Esophagus squamous epithelium (tissue), 5 donors: ENCODE measurements at places on chromosomes 4 and X. TPM values are rescaled to one million over a fixed set of nuclear protein-coding genes. Genes with fewer than 3 reads are reported as not detected.

AFF2 gene
- 1.0 TPM for total RNA-seq

TLR1 gene
- 11.1 TPM for total RNA-seq

TRIML2 gene
- total RNA-seq = not detected

MAGEB17 gene
- total RNA-seq = not detected

DMD gene
- 10.3 TPM for total RNA-seq

PI4K2B gene
- 11.7 TPM for total RNA-seq

PROM1 gene
- 0.13 TPM for total RNA-seq

KLHL2 gene
- total RNA-seq = 44.3 TPM

AMBN gene
- not detected for total RNA-seq

TEX13D gene
- total RNA-seq = not detected

VCX3A gene
- not detected for total RNA-seq

STOX2 gene
- total RNA-seq = 23.0 TPM

FOXR2 gene
- not detected for total RNA-seq

RRAGB gene
- total RNA-seq = 8.4 TPM

HNRNPH2 gene
- 49.6 TPM for total RNA-seq

TRPC5OS gene
- total RNA-seq = not detected

NHS gene
- total RNA-seq = 1.2 TPM

TEX13B gene
- total RNA-seq = not detected

IQCM gene
- not detected for total RNA-seq

NELFA gene
- 36.8 TPM for total RNA-seq

ARMCX1 gene
- total RNA-seq = 2.2 TPM

ANXA3 gene
- 60.3 TPM for total RNA-seq

RBM47 gene
- 96.7 TPM for total RNA-seq

ZNF185 gene
- 470 TPM for total RNA-seq

HSPA4L gene
- total RNA-seq = 24.0 TPM

CCDC160 gene
- 0.99 TPM for total RNA-seq

TMPRSS11F gene
- 15.0 TPM for total RNA-seq

MMRN1 gene
- total RNA-seq = 25.1 TPM

CACNA1F gene
- total RNA-seq = 0.38 TPM

ZFP92 gene
- 0.97 TPM for total RNA-seq

RLIM gene
- total RNA-seq = 13.6 TPM

IL3RA gene
- 0.92 TPM for total RNA-seq

TAF7L gene
- not detected for total RNA-seq

NPY5R gene
- total RNA-seq = not detected

GRIPAP1 gene
- 28.0 TPM for total RNA-seq

DCAF12L2 gene
- total RNA-seq = not detected

ZNF518B gene
- total RNA-seq = 37.2 TPM

FAM53A gene
- total RNA-seq = 0.53 TPM

MFAP3L gene
- total RNA-seq = 1.1 TPM

CFAP97 gene
- 20.1 TPM for total RNA-seq

CSAG2 gene
- total RNA-seq = not detected

MECP2 gene
- total RNA-seq = 23.0 TPM

AVPR2 gene
- total RNA-seq = 0.19 TPM

SUPT20HL1 gene
- not detected for total RNA-seq
